ENCODE measurements at places on chromosomes 2 and 18. TPM values are rescaled to one million over a fixed set of nuclear protein-coding genes. Genes with fewer than 3 reads are reported as not detected.

Gene SPHKAP
- total RNA-seq = not detected

Gene ZNF514
- 2.7 TPM for total RNA-seq

DNA sequence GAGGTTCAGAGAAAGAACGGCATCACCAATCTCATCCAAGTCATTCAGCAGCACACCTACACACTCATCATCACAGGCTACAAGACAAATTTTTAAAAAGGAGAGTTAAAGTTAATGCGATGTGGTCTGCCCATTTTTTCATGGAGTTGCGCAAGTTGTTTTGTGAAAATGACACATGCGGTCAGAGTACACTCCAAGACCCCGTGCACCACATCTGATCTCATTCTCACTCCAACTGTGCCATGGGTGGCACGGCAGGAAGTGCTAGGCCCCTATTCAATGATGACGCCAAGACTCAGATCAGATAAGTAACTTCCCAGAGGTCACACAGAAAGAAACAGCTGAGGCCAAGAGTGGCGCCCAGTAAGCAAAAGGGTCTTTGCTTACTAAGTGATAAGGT lies 119.8 kb downstream of the LAMA1 start:
- DNase-seq = peak; percentile 87

GRCh38 chr2:37730037-37730818 lies 58.8 kb upstream of the CDC42EP3 start:
- no peak for DNase-seq

- DNase-seq = no peak
Observed at GRCh38 chr2:198499539-198499938, 695.1 kb downstream of the PLCL1 start.

GRCh38 chr18:44834867-44835469 lies 154.3 kb downstream of the SETBP1 start:
- no peak for DNase-seq

GRCh38 chr18:79400591-79401381 lies 5.1 kb downstream of the NFATC1 start:
- no peak for DNase-seq

DNA sequence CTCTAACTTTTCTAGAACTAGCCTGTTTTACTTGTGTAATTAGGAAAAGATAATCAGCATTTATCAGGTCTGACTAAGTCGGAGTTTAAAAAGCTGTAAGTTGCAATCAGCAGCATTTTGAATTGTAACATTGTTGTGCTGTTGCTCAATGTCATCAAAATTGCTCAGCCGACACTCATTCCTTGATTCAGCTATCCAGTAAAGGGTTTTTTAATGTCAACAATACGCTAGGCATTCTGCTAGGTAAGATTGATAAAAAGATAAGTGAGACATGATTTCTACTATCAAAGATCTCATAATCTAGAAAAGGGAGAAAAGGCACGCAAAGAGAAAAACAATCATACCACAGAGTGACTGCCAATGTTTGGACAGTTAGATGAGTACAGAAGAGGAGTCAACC lies 327.1 kb upstream of the CDH2 start:
- peak; percentile 62 for DNase-seq

GRCh38 chr2:216992056-216992675 lies 132.3 kb upstream of the TNP1 start:
- DNase-seq = no peak

All from M059J (cell line).